ENCODE measurements at places on chromosomes 3 and 15.

- no peaks in the 10 kb centered on the region for H3K36me3 ChIP-seq
- no peaks in the 10 kb centered on the region for H3K27me3 ChIP-seq
- no peaks in the 10 kb centered on the region for H3K4me1 ChIP-seq
- no peak overlapping the region for H3K4me3 ChIP-seq
These were observed 46.2 kb downstream of the TRIM69 start for GRCh38 chr15:44782516-44782915.

DNA sequence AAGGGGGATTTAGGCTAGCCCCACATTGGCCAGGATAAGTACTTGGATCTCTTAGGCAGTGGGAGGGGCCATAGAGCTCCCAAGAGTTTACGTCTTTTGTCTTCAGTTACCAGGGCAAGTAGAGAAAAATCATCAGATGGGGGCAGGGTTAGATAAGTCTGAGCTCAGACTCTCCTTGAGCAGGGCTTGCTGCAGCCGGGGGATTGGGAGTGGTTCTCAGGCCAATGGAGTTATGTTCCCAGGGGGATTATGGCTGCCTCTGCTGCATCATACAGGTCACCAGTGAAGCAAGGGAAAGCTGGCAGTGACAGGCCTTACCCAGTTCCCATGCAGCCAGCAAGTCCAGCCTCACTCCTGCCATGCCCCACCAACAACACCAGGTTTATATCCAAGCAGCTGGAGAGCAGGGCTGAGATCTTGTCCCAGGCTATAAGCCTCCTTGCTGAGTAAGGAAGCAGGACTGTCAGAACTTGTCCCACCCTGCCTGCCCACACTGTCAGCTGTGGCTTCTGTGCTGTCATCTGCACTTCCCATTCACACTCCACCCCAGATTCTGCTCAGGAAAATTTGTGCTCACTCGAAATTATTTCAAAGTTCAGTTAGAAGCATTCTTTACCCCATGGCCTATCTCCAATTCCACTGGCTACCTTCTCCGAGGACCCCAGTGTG, 215.3 kb downstream of the FAM43A start:
- DNase-seq = no peak
- no peaks in the 10 kb centered on the region for H3K36me3 ChIP-seq
- H3K27ac ChIP-seq = no peak overlapping the region
- no peak overlapping the region for H3K4me3 ChIP-seq
- H3K4me1 ChIP-seq = no peaks in the 10 kb centered on the region

GRCh38 chr3:3081381-3082233, 28.6 kb downstream of the IL5RA start:
- no peaks in the 10 kb centered on the region for H3K36me3 ChIP-seq
- H3K4me1 ChIP-seq = peaks cover 10% of the 10 kb centered on the region
- no peak overlapping the region for H3K4me3 ChIP-seq
- H3K27ac ChIP-seq = no peak overlapping the region
- no peaks in the 10 kb centered on the region for H3K27me3 ChIP-seq
- DNase-seq = no peak

- no peak overlapping the region for H3K27ac ChIP-seq
- no peaks in the 10 kb centered on the region for H3K4me1 ChIP-seq
- no peaks in the 10 kb centered on the region for H3K36me3 ChIP-seq
- no peaks in the 10 kb centered on the region for H3K27me3 ChIP-seq
- DNase-seq = peak; percentile 46
These were observed 119.9 kb upstream of the FHIT start for GRCh38 chr3:61371123-61371522.

- no peaks in the 10 kb centered on the region for H3K27me3 ChIP-seq
- no peak overlapping the region for H3K27ac ChIP-seq
- no peaks in the 10 kb centered on the region for H3K36me3 ChIP-seq
- H3K4me1 ChIP-seq = no peaks in the 10 kb centered on the region
- DNase-seq = no peak
- H3K4me3 ChIP-seq = no peak overlapping the region
These were observed 567.9 kb downstream of the GOLGA6L6 start for GRCh38 chr15:19973718-19974117.

DNA sequence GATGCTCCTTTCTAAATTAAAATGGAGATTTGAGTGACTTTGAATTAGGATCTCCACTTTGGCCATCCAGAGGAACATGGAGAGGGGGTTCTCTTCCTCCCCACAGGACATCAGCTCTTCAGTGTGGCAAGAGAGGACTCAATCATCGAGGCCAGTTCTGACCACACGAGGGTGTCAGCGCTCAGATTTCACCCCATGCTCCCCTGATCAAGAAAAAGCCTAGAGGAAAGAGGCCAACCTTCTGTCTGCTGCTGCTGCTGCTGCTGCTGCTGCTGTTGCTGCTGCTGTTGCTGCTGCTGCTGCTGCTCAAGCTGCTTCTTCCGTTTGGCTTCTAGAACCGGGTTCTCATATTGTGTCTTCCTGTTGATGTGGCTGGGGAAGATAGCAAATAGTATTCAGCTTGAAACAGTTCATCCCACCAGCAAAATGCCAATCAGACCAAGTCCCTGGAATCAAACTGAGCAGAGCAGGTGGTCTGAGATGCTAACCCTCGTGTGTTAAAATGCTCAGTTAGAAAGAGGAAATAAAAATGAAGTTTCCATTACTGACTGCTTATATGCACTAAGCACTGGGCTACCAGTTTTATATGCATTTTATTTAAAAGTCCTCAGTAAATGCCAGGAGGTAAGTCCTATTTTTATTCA, 599.0 kb downstream of the MAGI1 start:
- peak; percentile 87 for DNase-seq
- H3K4me3 ChIP-seq = no peak overlapping the region
- H3K27ac ChIP-seq = no peak overlapping the region
- no peaks in the 10 kb centered on the region for H3K27me3 ChIP-seq

- no peak overlapping the region for H3K4me3 ChIP-seq
- no peaks in the 10 kb centered on the region for H3K36me3 ChIP-seq
- H3K27me3 ChIP-seq = no peaks in the 10 kb centered on the region
- H3K4me1 ChIP-seq = peaks cover 5% of the 10 kb centered on the region
- no peak overlapping the region for H3K27ac ChIP-seq
These were observed 74.7 kb downstream of the PDZRN3 start for GRCh38 chr3:73550032-73550431.

DNA sequence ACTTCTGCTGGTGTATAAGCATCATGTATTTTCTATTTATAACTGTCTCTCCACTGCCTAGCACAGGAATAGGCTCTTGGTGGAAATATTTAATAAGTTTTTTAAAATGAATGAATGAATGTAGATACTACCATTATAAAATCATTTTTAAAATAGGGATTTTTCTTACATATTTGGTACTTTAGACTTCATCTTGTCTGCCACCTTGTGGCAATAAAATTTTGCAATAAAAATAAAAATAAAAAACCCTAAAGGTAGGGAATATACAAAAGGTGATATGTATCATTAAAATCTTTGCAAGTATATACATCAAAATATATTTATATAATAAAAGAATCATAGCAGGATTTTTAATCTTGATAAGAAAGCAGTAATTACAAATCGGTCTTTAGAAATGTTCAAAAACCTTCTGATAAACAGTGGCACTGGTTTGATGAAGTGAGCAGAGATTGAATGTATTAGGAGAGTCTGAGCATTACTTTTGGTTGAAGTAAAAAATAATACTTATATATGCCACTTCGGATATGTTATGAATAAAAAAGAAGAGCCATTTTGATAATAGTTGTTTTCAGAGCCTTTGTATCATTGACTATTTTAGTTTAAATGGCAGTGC, 95.2 kb downstream of the SPATA16 start:
- no peaks in the 10 kb centered on the region for H3K4me1 ChIP-seq
- no peak overlapping the region for H3K4me3 ChIP-seq
- no peaks in the 10 kb centered on the region for H3K36me3 ChIP-seq

DNA sequence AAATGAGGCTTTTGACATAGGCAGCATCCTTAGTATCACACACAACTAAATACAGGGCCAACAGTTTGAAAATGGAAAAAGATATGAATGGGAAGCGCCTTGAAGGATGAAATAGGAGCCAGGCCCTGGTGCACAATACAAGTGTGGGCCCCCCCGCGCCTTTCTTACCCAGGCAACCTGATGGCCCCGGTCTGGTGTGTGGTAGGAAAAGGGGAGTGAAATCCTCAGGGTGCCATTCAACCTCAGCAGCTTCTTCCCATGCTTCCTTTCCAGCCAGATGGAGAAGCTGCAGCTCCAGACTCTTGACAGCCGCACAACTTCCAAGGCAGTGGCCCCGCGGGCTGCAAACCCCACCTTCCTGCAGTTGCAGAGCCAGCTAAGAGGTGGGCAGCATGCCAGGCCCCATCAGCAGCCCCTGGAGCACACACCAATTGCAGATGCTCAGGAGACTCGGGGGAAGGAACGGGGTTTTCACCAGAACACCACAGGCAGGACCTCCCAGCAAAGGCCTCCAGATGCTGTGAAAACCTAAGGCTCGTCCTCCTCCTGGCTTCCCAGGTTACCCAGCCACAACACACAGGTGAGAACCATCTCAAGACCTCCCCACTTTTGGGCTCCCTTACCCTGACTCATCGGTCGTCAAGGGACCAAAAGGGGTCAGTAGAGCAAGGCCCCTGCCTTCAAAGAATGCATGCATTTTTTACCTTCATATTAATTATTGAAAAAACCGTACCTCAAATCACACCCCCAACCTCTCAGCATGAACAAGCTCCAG, 101.6 kb downstream of the CPN2 start:
- DNase-seq = no peak
- H3K27ac ChIP-seq = no peak overlapping the region
- H3K4me1 ChIP-seq = no peaks in the 10 kb centered on the region
- no peaks in the 10 kb centered on the region for H3K27me3 ChIP-seq
- H3K36me3 ChIP-seq = no peaks in the 10 kb centered on the region
- no peak overlapping the region for H3K4me3 ChIP-seq

DNA sequence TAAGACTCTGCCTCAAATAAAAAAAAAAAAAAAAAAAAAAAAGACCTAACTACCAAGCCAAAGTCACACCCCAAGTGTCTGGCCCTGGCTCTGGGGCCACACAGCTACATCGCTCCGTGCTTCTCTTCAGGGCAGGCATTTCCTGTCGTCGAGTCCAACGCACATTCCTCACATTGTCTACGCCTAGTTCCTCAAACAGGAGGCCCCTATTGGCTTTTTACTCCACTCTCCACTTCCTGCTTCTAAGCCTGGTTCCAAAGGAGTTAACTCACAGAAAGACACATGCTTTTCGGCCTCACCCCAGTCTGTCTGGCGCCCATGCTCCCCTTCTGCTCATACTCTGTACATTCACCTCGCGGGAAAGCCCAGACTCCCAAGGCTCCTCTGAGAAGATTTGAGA, 28.8 kb downstream of the KNG1 start:
- no peaks in the 10 kb centered on the region for H3K4me1 ChIP-seq
- DNase-seq = peak; percentile 97
- no peak overlapping the region for H3K27ac ChIP-seq
- no peaks in the 10 kb centered on the region for H3K36me3 ChIP-seq
- no peak overlapping the region for H3K4me3 ChIP-seq
- H3K27me3 ChIP-seq = no peaks in the 10 kb centered on the region

- no peaks in the 10 kb centered on the region for H3K4me1 ChIP-seq
- H3K36me3 ChIP-seq = no peaks in the 10 kb centered on the region
- no peak for DNase-seq
- no peak overlapping the region for H3K4me3 ChIP-seq
These were observed 120.9 kb downstream of the ITPR1 start for GRCh38 chr3:4614070-4614469.

GRCh38 chr3:151912028-151912427, 38.6 kb downstream of the SUCNR1 start:
- DNase-seq = no peak
- H3K36me3 ChIP-seq = no peaks in the 10 kb centered on the region
- H3K4me1 ChIP-seq = no peaks in the 10 kb centered on the region
- H3K27ac ChIP-seq = no peak overlapping the region
- H3K4me3 ChIP-seq = no peak overlapping the region

GRCh38 chr15:52523647-52524046, 5.0 kb downstream of the MYO5A start:
- no peak overlapping the region for H3K4me3 ChIP-seq
- H3K36me3 ChIP-seq = no peaks in the 10 kb centered on the region
- DNase-seq = no peak

DNA sequence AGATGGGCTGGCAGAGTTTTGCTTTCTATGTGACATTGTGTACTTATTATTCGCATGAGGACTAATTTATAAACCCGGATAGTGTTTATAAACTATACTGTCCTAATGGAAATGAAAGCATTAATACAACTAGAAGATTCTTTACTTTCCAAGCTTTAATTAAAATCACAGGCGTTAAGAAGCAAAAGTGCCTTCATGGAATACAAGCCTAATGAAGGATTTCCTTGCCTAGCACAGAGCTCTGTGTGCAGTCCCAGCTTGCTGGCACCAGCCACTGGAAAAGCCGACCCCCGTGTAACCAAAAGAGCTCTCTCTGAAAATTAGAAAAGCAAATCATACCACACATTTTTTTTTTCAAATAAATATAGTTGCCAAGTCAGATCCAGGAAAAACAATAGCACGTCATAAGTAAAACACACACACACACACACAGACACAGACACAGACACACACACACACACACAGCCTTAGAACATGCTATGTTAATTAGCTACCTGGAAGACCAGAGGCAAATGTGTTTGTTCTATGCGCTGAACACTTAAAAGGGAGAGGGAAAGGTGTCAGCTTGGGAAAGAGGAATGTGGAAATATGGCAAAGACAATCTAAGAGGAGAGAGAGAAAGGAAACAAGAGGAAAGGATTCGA, 1084.2 kb downstream of the TUSC7 start:
- no peaks in the 10 kb centered on the region for H3K36me3 ChIP-seq
- DNase-seq = peak; percentile 36
- no peaks in the 10 kb centered on the region for H3K4me1 ChIP-seq
- H3K27me3 ChIP-seq = no peaks in the 10 kb centered on the region

- H3K36me3 ChIP-seq = no peaks in the 10 kb centered on the region
- no peak overlapping the region for H3K27ac ChIP-seq
- no peaks in the 10 kb centered on the region for H3K4me1 ChIP-seq
- H3K27me3 ChIP-seq = no peaks in the 10 kb centered on the region
- no peak overlapping the region for H3K4me3 ChIP-seq
These were observed 11.2 kb downstream of the TNFSF10 start for GRCh38 chr3:172511783-172512762.

- H3K36me3 ChIP-seq = no peaks in the 10 kb centered on the region
- no peak for DNase-seq
- peaks cover 12% of the 10 kb centered on the region for H3K4me1 ChIP-seq
- H3K27me3 ChIP-seq = no peaks in the 10 kb centered on the region
- no peak overlapping the region for H3K27ac ChIP-seq
- H3K4me3 ChIP-seq = no peak overlapping the region
These were observed 11.4 kb downstream of the FHIT start for GRCh38 chr3:61239871-61240270.
